Stimulated activated CD4-positive, alpha-beta T cell treated with anti-CD3 and anti-CD28 coated beads, TNF-alpha, amount 100 ng/mL, for 4 hours (primary cell): ENCODE measurements at places on chromosomes 1 and 21.

DNA sequence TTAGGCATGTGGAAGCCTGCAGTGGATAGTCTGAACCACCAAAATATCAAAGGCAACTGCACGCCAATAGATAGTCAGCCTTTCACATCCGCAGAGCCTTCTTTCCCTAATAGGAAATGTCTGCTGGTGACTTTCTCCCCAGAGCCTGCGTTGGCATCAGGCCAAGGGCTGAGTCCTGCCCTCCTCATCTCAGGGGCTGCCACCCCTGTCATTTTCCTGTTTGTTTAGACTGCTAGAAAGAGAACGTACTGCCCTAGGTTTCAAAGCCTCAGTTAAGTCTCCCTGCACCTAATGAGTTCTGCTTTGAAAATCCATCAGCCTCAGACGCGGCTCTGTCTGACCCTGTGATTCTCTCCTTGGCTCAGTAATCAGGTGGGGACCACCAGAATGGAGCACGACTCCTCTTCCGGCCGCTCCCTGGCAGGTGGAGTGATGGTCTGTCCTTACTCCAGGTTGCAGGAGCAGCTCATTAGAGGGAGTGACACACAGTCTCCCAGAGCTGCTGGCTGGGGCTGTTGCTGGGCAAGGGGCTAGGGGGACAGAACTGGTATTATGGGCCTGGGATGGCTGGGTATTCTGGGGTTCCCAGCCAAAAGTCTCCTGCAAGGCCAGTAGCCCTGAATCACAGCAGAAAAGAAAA is 27.3 kb downstream of the STUM start:
- no peak for DNase-seq

GRCh38 chr1:218557731-218558130 is 212.6 kb downstream of the TGFB2 start:
- DNase-seq = no peak

- no peak for DNase-seq
Observed at GRCh38 chr1:67978890-67979516, 71.4 kb downstream of the DIRAS3 start.

DNA sequence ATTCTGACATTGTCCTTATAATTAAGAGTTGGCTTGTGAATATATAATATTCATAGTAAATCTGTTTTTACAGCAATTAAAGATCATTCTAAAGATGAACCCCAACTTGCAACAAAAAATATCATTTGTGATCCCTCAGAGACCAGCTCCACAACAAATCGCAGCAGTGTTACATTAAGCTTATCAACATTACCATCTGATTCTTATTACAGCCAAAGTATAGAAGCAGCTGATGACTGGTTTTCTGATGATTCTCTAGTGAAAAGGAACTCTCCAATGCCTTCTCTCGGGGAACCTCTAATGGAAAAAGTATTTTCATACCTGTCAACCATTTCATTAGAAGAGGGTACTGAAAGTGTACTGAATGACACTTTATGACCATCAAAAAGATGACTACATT is 45.4 kb downstream of the C1orf185 start:
- DNase-seq = no peak

GRCh38 chr1:10667861-10668761 is 128.3 kb downstream of the CASZ1 start:
- DNase-seq = no peak

- DNase-seq = no peak
Observed at GRCh38 chr21:43208561-43209332, 39.9 kb downstream of the CRYAA start.

DNA sequence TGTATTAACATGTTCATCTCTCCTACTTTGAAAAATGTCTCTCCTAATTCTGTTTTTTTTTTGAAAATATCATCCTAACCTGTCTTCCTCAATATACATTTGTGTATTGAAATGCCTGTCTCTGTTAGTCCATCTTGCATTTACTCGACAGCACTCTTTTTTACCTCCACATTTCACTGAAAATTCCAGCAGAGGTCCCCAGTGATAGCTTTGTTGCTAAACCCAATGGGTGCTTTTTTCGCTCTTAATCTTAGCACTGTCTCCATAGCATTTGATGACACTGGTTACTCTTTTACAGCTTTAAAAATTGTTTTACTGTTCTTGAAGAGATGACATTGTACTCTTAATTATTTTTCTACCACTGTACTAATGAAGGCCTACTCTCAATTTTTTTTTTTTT is 10.8 kb downstream of the OSBPL9 start:
- no peak for DNase-seq

- DNase-seq = no peak
Observed at GRCh38 chr1:2560299-2561073, 4.3 kb downstream of the TNFRSF14 start.

DNA sequence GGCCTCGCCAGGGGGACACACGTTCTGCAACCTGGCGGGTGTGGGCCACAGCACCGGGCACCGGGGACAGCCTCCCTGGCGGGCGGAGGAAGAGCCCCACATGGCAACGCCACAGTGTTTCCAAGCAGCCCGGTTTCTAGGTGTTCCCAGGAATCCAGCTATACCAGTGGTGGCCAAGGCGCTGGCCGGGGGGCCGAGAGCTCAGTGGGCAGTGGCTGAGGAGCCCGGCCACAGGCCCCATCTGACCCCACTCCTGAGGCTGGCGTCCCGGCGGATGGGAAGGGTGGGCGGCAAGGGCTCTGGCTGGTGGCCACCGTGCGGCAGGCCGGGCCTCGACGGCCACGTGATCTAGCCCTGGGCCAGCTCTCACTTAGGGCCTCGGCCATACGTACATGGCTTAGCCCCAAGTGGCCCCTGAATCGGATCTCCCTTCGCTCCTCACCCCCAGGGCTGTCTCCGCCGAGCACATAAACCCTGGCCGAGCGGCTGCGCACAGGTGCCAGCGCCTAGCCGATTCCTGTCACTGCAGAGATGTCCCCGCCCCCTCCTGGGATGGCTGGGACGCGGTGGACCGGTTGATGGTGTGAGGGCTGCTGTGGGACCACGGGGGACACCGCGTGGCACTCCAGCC is 68.7 kb downstream of the MORN1 start:
- DNase-seq = no peak

- no peak for DNase-seq
Observed at GRCh38 chr1:88284066-88284465, 400.0 kb upstream of the PKN2 start.

- DNase-seq = no peak
Observed at GRCh38 chr1:210456731-210457255, 128.1 kb downstream of the HHAT start.

- DNase-seq = no peak
Observed at GRCh38 chr1:59605761-59606160, 209.0 kb upstream of the HOOK1 start.

GRCh38 chr1:76124196-76124595 is 49.6 kb downstream of the ST6GALNAC3 start:
- no peak for DNase-seq

- no peak for DNase-seq
Observed at GRCh38 chr1:156629823-156630449, 10.7 kb downstream of the HAPLN2 start.

DNA sequence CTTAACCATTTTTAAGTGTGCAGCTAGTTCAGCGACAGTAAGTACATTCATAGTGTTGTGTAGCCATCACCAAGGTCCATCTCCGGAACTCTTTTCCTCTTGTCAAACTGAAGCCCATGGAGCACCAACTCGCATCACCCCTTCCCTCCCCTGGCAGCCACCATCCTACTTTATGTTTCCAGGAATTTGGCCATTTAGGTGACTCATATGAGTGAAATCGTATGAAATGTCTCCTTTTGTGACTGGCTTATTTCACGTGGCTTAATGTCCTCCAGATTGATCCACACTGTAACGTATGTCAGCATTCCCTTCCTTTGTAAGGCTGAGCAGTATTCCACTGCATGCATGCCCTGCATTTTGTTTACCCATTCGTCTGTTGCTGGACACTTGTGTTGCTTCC is 2.5 kb downstream of the COL6A2 start:
- DNase-seq = no peak

DNA sequence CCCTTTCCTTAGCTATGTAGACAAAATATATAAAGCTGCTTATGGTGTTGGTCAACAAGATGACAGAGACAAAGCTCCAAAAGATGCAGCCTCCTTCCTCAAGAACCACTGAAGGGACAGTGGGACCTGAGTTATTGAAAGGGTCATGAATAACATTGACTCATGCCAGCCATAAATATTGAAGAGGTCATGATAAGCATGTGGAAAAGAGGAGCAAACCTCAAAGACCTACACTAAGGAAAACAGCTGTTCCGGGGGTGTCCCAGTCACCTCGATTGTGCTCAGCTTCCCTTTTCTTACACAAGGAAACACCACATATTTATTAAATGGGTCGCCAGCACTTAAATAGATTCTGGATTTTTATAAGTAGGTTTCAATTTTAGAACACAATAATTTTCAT is 112.9 kb downstream of the PTPRC start:
- no peak for DNase-seq

- DNase-seq = no peak
Observed at GRCh38 chr21:19547951-19548840, 1144.6 kb upstream of the TMPRSS15 start.

DNA sequence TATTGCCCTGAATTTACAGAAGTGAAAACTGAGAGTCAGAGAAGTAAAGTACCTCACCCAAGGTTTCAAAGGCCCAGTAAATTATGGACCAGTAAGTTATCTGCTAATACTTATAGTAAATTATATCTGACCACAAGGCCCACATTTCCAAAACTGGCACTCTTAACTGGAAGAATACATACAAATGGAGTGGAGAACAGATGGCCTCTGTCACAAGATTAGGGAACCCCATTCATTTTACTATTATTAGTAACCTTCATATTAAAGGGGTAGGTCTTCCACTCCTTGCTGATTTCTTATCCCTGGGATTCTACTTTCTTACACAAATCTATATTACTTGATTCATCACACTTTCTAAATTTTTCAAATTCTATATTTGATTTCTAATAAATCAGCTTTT is 588.8 kb downstream of the NEGR1 start:
- DNase-seq = no peak

DNA sequence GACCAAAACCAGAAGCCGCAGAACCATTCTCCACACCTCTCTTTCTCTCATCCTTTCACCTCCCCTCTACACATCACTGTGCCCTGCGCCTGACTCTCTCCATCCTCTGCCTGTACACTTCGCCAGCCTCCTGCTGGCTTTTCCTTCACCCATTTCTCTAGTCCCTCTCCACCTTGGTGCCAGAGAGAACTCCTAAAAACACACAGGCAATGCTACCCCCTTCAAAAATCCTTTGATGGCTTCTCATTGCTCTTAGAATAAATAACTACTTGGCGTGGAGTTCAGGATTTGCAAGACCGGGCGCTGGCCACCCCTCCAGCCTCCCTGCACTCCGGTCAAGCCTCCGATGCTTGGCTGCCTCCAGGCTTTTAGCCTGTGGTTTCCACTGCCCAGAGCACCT is 8.6 kb downstream of the CRABP2 start:
- DNase-seq = no peak

- DNase-seq = no peak
Observed at GRCh38 chr1:202843081-202843480, 32.3 kb downstream of the PCAT6 start.

GRCh38 chr1:65189576-65190115 is 41.6 kb downstream of the AK4 start:
- DNase-seq = no peak

GRCh38 chr1:223135176-223135942 is 7.7 kb downstream of the TLR5 start:
- no peak for DNase-seq

GRCh38 chr21:37415939-37416338 is 49.4 kb downstream of the DYRK1A start:
- DNase-seq = no peak

DNA sequence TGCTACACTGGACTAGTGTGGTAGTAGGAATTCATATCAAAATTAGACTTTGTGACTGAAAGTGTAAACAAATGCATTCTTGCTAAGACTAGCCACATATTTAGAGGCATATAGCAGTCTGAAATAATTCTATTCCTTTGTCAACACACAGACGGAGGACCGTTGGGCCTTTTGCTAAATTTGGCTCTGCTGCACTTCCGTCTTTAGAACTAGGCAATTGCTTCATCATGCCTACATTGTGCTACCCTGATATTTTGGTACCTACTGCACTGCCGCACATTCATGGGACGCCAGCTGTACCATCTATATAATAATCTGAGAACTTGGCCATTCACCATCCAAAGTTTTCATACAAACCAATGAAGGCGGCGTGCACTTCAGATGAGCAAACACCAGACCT is 346.8 kb downstream of the KIF26B start:
- no peak for DNase-seq

GRCh38 chr1:19757641-19758040 is 42.1 kb downstream of the TMCO4 start:
- no peak for DNase-seq

GRCh38 chr1:62384276-62385005 is 52.4 kb upstream of the USP1 start:
- DNase-seq = no peak

GRCh38 chr21:24096651-24097050 is 1510.6 kb downstream of the MRPL39 start:
- no peak for DNase-seq

GRCh38 chr1:94258873-94259331 is 21.5 kb upstream of the ARHGAP29 start:
- DNase-seq = no peak
